Activated T-cell treated with anti-CD3 and anti-CD28 coated beads, Interleukin-2, amount 50 U/mL, for 72 hours (primary cell): ENCODE measurements at places on chromosomes 2 and 18.

DNA sequence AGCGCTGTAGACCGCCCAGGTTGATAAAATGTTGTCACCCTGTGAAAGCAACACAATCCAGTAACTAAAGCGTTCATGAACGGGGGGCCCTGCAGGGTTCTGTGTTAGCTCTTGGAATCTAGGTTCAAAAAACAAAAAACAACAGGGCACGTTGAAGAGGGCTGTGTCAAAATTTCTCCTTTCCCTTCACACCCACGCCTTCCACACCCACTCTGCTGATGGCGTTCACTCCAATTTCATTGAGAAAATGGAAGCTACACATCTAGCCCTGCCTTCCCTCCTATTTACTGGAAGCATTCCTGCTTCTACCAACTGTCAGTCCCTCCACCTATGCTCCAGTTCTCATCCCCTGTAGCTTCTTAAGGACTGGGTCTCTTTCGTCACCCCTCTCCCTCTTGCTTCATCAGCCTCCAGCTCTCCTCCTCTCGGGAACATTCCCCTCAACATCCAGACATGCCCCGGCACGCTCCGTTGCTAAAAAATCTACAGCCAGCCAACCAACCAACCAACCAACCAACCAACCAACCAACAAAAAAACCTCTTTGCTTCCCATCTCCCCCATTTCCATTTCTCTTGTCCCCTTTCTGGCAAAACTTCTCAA lies 98.4 kb upstream of the SP3 start:
- no peak for DNase-seq

GRCh38 chr18:56747032-56747658 lies 96.0 kb downstream of the WDR7 start:
- DNase-seq, result no peak

DNA sequence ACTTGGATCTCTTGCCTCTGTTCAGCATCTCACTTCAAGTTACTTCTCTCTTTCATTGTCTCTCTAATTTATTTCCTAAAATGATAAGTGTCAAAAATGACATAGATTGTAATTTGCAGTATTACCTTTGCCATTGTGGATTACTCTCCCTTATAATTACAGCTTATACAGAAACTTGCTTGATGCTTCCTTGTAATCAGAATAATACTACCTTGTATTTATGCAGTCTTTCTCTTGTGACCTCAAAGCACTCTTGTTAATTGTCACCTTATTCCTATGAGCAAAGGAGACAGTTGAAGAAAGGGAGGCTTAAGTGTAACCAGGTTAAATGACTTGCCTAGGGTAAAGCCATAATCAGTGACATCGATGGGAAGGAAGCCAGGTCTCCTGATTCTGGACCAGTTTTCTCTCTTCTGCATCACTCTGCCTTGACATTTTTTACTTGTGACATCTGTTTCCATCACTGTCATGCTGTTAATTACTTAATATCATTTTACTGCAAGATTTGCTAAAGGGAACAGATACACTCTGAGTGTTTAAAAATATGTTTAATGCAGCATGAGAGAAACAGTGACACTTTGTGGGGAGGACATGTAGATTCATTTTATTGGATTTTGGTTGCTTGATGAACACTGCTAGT lies 388.6 kb downstream of the PARD3B start:
- no peak for DNase-seq

- DNase-seq, result no peak
Observed at GRCh38 chr2:45432406-45432805, 178.7 kb downstream of the SRBD1 start.

GRCh38 chr2:85183076-85183475 lies 49.9 kb downstream of the TCF7L1 start:
- DNase-seq, result no peak

DNA sequence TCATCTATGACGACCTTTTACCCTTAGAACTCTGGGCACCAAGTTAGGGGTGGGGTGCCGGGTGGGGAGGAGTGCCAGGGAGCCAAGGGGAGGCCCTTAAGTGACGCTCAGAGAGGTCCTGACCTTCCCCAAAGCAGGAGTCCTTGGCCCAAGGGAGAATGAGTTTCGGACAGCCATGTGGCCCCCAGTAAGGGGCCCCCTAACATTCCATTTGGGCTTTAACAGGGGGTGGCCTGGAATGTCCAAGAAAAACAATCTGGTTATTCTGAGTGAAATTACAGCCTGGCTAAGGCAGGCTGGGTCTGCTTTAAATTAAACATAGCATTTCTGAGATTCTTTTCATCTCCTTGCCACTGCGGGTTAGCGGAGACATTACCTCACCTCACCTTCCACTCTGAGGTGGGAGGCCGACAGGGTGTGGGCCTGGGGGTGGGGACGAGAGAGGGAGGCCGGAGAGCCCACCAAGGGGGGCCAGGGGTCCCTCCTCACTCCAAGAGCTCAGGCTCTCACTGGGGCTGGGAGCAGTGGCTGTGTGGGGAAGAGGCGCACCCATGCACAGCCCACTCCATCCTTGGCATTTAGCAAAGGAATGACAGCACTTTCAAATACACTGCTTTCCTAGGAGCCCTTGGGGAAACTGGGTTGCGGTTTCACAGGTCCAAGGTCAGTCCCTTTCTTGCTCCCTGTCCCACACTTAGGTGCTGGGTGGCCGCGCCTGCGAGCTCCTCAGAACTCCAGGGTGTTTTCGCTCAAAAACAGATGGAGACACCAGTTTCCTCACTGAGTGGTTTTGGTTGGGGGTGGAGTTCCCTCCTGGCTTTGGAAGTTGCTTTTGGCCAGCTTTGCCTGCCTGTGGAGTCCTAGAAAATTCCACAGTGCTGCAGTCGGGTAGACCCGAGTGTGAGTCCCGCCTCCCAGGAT lies 107.4 kb downstream of the POLR1A start:
- DNase-seq, result no peak

GRCh38 chr2:10002109-10002508 lies 41.2 kb upstream of the KLF11 start:
- no peak for DNase-seq

DNA sequence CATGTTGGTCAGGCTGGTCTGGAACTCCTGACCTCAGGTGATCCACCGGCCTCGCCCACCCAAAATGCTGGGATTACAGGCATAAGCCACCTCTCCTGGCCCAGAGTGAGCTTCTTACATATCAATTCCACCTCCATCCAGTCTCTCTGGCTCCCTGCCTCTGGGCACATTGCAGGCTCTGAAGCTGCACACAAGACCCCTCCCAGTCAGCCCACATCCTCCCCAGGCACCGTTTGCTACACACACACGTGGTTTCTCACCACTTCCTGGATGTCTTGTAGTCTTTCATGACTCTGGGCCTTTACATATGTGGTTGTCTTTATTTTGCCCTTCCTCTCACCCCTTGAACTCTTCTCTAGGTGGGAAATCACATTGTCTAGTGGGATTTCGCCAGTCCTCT lies 64.0 kb upstream of the CABLES1 start:
- peak; percentile 78 for DNase-seq

DNA sequence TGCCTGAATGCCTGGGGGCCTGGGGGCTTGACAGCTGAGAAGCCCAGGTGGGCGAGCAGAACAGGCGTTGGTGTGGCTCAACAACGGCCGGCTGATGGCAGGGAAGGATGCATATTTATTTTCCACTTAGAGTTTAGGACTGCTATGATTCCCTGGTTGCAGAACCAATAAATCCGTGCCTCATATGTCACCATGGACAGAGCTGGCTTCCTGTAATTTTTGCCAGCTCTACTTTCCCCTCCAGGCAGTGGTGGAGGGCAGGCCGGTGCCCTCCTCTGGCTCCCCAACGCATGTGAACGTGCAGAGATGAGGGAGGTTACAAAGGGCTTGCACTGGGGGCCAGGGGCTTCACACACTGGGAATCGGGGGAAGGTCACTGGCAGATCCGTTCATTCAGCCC lies 18.2 kb downstream of the SAG start:
- DNase-seq, result no peak

DNA sequence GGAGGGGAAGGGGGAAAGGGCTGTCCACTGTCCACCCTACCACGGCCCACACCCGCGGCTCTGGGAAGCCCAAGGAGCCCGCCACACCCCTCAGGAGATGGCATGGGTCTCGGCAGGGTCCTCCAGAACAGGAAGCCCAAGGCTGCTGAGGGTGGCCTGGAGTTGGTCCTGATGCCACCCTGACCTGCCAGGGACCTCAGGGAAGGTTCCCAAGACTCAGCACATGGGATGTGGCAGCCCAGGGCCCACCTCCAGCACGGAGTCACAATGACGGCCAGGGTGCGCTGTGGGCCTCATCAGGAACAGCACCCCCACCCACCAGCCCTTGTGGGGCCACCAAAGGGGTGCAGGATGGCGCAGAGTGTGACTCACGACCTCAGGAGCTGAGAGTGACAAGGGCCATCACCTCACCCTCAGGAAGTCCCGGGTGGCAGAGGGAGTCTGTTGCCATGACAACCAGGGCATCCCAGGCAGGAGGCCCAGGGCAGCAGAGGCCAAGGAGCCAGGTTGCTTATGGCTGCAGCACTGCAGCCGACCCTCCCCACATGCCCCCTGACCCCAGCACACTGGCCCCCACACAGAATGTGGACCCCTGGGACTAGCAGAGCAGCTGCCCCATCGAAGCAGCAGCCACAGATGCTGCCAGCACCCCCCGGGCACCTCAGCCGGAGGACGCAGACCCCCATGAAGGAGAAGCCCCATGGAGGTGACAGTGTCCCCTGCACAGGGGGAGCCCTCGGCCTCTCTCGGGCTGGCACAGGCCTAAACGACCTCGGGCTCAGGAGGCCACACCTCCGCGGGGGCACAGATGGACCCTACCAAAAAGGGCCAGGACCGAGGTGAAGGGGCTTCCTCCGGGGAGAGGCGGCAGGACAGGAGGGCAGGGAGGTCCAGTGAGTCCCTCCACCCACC lies 34.3 kb downstream of the KIF1A start:
- DNase-seq, result peak; percentile 14

DNA sequence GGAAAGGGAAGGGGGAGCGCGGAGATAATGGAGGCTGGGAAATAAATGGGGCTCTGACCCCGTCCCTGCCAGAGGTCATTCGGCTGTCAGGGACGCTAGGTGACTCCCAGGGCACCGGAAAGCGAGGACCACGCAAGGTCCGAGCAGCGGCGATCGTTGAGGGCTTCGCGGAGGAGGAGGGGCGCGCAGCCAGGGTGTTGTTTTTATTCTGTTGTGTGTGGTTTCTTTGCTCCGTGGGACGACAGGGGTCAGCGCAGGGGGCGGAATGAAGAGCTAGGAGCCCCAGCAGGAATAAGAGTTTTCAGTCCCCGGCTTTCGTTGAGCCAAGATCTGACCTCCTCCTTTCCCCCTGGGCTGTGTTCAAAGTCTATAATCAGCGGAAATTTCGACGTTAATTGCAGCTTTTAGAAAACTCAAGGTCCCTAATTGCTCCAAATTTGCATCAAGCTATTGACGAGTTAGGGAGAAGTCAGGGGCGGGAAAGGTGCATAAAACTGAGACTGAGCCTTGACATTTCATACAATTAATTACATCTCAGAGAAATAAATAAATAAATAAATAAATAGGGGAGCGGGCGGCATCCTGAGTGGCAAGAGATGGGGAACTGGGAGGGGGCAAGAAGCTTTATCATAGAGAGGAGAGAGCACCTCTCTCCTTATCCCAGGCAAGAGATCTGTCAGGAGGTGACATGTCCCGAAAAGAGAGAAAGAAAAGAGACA lies 2.2 kb downstream of the GAD1 start:
- DNase-seq, result no peak

- DNase-seq, result no peak
Observed at GRCh38 chr2:138125306-138126288, 161.3 kb downstream of the HNMT start.

DNA sequence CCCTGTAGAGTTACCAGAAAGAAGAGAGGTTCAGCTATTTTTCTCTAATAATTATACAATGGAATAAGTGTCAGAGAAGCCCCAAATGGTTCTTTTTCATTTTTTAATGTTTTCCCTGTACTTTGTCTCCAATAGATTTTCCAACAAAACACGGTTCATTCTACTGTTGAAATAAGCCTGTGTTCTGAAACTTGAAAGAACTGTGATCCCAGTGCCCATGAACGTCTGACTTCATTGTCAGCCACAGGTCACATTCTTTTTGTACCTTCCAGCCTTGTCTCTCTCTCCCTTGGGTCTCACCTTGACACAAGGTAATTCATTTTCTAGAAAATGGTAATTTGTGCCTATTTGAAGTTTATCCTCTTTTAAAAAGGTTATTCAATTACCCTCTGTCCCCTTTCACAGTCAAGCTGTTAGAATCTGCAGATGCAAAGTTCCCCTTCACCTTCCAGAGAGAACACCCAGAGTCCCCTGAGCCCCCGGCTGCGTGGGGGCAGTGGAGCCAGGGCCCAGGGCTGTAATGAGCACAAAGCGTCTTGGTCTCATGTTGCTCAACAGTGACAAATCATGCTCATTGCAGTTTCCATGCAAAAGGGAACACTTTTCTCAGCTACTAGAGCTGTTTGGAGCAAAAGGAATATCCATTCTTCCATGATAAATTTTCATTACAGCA lies 115.2 kb downstream of the SPHKAP start:
- DNase-seq, result no peak

DNA sequence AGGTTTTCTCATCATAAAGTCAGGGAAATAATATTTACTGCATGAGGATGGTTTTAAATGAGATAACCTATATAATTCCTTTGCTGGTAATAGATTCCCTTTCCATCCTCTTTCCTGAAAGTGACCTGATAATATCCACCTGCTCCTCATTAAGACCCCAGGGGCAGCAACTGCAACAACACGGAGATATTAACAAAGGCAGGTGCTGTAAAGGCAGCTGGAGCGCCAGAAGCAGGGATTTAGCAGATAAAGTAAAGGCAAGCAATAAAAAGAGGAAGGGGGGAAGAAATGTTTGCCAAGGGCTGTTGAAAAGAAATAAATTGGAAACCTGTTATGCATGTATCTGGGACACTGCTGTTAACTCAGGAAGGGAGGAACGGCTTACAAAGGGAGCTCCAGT lies 472.6 kb upstream of the KLHL29 start:
- no peak for DNase-seq

DNA sequence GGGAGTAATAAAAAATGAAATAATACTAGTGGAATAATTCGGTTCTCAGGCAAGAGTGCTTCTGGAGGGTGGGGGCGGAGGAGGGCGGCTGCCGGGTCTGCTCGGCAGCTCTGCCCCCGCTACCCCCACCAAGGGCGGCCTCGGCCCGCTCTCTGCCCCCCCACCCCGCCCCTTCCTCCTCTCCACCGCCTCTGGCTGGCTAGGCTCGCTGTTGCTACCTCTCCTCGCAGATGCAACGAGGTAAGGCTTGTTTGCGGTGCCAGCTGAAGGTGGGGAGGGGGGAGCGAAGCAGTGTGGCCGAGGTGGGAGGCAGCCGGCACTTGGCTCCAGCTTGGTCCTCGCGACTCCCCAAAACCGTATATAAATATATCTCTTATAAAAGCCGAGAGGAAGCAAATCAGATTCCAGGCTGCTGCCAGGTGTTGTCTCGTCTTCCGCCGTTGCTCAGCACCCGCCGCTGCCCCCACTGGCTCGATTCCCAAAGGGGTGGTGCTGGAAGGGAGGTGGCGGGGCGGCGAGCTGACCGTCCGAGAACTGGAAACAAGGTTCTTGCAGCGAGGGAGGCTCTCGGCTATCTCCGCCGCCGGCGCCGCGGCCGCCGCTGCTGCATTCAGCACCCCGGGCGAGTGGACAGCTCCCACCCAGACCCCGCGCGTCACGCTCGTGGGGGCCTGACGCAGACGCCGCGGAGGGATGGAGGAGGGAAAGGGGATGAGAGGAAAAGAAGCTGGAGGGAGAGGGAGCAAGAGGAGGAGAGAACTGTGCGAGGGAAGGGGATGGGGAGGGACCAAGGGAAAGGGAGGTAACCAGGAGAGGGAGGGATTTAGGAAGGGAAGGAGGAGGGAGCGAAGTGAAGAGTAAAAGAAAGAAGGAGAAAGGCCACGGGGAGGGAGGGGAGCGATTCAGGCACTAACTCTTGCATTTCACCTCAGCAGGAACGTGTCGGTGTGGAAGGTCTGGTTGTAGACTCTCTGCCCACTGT lies at the start of gene MARCHF4:
Gene MARCHF4 (minus strand): TSS at position 763 of the 982 bp plus-strand sequence. CDS start 2,223 bp downstream, outside the sequence.
- peak; percentile 72 for DNase-seq

- no peak for DNase-seq
Observed at GRCh38 chr18:65091744-65092329, 659.0 kb upstream of the CDH7 start.
